ENCODE measurements at places on chromosomes 3 and 15. TPM values are rescaled to one million over a fixed set of nuclear protein-coding genes. Genes with fewer than 3 reads are reported as not detected.

The UNC45A gene
- total RNA-seq: 43.2 TPM

The NRROS gene
- total RNA-seq: 0.52 TPM

The PLCH1 gene
- under 0.01 TPM for total RNA-seq

The PSMA4 gene
- total RNA-seq: 244 TPM

The OIP5 gene
- total RNA-seq: 8.9 TPM

The ZKSCAN7 gene
- total RNA-seq: 7.1 TPM

The CHRM5 gene
- total RNA-seq: not detected

All from epithelial cell of alveolus of lung (primary cell).